ENCODE measurements at places on chromosomes 5 and 9. TPM values are rescaled to one million over a fixed set of nuclear protein-coding genes. Genes with fewer than 3 reads are reported as not detected.

GRCh38 chr5:176436656-176437055, 11.5 kb upstream of the FAF2 start:
- no peak for DNase-seq

GRCh38 chr9:88807426-88807825, 183.8 kb upstream of the S1PR3 start:
- no peak for DNase-seq

DNA sequence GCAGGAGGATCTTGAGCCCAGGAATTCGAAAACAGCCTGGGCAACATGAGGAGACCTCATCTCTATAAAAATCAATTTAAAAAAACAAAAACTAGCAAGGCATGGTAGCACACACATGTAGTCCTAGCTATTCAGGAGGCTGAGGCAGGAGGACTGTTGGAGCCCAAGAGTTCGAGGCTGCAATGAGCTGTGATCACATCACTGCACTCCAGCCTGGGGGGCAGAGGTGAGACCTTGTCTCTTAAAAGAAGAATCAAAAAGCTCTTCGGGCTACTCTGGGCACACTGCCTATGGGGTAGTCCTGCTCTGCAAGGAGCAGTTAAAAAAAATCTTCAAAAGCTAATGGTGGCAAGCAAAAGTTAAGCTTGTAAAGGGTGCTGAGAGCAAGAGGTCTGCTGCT, 23.5 kb downstream of the SKP1 start:
- DNase-seq = no peak

ZNF883 gene
- total RNA-seq = 1.0 TPM

- DNase-seq = no peak
Observed at GRCh38 chr5:61504143-61504770, 172.2 kb downstream of the ZSWIM6 start.

All from spleen (tissue), 13 donors.